GM23338 (cell line): ENCODE measurements at places on chromosomes 11 and 22.

GRCh38 chr22:50425179-50425916, 49.5 kb downstream of the SBF1 start:
- DNase-seq: no peak

- no peak for DNase-seq
These were observed 47.1 kb upstream of the CLDN5 start for GRCh38 chr22:19571207-19571795.

DNA sequence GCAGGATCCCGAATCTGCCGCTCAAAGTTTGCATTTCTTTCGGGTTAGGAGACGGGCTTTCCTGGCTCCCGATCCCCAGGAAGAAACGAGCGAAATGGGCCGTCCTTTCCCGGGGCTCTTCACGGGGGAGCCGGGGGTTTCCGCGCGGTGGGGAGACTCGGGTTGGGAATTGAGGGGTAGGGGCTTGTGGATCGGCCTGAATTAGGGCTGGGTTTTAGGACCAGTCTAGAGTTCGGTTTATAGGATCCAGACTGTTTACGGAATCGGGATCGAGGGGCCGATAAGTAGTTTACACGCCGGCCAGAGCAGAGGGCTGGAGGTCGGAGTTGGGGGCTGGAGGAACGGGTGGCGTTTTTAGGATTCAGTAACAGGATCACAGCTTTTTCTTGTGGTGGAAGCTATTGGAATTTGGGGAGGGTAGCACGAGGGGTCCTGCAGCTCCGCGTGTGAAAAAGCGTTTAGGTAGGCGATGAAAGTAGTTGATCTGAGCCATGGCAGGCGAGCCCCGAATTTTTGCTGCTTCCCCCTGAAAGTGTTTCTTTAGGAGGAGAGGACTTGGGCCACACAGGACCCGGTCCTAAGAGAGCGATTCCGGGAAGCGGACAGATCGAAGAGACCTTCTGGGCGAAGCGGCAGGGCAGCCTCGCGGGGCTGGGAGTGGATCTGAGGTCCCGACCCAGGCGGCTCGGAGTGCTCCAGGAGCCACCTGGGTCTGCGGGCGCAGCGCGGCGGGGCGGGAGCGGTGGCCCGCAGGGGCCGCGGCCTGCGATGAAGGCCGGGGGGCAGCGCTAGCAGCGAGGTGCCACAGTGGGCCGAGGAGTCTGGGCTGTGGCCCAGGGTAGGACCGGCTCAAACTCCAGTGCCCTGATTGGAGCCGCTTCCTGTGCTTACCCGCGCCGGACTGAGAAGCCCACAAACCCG, 1.6 kb downstream of the PKNOX2 start:
- DNase-seq: peak; percentile 60

DNA sequence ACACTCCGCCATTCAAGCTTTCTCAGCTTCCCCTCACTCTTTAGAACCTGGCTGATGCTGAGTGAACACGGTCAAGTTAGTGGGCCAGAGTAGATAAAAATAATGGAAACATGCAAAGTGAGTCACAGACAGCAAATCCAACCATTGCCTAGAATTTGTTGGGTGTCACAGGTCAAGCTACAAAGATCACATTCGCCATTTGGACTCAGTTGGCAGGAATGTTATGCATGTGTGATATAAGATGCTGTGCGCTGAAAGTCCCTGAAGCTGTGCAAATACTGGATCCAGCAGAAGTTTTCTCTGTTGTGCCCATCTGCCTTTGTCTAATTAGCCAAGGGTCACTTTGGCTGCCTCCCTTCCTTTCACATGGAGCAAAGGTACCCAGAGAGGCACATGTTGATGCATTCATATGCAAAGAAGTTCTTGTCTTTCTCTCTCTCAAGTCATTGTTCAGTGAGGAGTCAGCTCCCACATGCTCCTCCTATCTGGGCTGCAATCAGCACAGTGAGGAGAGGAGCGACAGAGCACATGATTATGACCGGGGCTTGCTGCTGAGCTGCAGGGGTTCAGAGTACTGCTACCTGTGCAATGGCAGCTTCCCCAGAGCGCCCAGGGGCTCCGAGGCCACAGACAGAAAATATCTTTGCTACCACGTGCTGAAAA, 39.7 kb downstream of the FLI1 start:
- peak; percentile 90 for DNase-seq

DNA sequence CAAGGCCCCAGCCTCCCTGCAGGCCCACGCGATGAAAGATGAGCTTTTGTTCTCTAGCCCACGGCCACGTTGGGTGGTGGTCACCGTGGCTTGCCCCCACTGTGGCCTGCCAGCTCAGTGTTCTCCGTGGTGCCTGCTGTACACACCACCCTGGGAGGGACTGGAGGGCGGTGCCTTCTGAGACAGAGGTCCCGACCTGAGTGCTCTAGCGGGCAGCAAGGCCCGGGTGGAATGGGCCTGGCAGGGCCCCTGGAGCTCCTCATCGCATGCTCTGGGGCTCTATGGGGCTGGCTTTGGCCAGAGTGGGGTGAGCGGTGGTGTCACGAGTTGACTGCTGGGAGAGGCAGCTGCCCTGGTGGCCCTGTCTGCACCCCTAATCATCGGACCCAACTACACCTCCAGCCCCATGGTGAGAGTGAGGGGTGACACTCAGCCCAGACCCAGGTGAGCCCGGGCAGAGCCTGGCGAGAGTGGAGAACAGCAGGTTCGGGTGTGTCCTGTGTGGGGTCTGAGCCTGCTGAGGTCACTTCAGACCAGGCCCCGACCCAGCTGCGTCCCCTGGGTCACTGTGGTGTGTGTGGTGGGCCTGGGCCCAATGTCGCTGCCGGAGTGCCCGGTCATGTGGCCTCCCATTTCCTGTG, 541.9 kb downstream of the TBC1D22A start:
- no peak for DNase-seq

- DNase-seq: no peak
These were observed 26.7 kb downstream of the SERGEF start for GRCh38 chr11:17986007-17986710.

GRCh38 chr22:17980638-17981051, 43.7 kb downstream of the MICAL3 start:
- no peak for DNase-seq

DNA sequence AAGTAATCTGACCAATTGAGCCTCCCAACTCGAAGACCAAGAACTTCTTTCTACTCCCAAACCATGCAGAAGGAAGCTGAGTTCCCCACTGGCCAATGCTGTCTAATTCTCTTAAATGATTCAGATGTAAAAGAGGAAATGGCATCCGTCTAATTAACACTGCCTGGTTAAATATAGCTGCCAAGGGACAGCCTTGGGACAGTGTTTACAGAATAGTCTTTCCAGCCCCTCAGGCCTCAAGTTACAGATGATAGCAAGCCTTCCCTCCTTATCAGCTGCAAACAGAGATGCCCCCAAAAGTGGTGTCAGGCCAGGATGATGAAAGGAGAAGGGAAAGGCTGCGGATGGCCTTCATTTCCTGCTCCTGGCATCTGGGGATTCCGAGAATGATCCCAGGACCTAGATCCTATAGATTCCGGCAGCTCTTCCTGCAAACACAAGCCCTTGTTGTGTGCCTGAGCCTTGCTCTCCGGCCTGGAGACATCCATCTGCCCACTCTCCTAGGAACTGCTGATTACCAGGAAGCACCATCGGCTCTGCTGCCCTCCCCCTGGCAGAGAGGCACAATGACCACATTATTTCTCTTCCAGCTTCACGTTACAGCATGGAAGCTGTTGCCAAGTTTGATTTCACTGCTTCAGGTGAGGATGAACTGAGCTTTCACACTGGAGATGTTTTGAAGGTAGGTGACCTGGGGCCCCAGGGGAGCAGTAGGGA, 13.5 kb upstream of the TMA7B start:
- no peak for DNase-seq

DNA sequence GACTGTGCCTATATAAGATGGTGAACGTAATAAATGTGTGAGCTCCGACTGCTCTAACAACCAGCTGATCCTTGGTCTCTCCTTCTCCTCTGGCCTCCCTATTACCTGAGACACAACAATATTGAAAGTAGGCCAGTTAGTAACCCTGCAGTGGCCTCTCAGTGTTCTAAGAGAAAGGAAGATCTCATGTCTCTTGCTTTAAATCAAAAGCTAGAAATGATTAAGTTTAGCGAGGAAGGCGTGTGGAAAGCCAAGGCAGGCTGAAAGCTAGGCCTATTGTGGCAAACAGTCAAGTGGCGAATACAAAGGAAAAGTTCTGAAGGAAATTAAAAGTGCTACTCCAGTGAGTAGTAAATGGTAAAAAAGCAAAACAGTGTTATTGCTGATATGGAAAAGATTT, 39.5 kb downstream of the HIPK3 start:
- DNase-seq: no peak

- DNase-seq: no peak
These were observed 214.1 kb downstream of the FAM76B start for GRCh38 chr11:95575517-95575916.

DNA sequence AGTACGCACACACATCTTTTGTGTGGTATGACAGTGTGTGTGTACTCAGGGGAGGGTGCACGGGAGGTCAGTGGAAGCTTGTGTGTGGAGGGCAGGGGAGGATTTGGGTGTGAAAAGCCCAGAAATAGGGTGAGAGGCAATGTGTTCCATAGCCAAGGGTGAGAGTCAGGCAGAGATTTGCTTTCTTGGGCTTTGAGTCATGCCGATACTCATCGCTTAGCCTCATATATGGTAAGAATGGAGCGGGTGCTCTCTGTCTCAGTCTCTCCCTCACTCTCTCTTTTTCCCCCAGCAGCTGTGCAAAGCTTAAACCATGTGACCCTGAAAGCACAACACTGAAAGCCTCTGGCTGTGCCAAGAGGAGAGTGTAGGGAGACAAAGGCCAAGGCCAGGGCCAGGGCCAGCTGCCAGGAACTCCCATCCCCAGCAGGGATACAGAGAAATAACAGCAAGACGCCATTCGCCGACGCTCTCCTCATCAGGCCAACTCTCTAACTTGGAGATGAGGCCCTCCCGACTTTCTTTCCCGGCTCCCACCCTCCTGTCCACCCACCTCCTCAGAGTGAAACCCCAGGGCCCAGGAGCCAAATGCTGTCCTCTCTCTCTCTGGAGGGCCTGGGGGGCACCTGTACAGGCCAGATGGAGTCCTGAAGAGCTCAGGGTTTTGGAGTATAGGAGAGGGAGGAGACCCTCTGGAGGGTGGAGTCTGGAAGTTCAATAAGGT, 20.3 kb upstream of the MICAL3 start:
- DNase-seq: no peak

- no peak for DNase-seq
These were observed 2.0 kb upstream of the CEP126 start for GRCh38 chr11:101912823-101913284.

- no peak for DNase-seq
These were observed 51.0 kb upstream of the BARX2 start for GRCh38 chr11:129324533-129325175.

DNA sequence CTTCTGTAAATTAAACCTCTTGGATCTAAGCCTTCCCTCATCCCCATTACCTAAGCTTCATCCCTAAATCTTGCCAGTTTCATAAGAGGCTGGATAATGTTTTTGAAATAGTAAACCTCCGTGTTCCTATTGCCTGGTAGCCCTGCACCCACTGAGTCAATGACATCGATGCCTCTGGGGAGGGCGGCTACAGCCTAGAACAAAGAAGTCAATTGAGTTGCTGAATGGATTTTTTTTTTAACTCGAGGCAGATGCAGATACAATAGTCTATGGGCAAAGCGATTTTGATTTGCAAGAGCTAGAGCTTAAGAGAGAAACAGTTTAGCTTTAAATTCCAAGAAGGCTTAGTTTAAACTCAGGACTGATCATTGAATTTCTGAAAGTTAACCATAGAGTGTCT, 121.3 kb downstream of the NECTIN1 start:
- no peak for DNase-seq

GRCh38 chr22:26474682-26475081, 8.9 kb downstream of the HPS4 start:
- no peak for DNase-seq

GRCh38 chr11:44927174-44927661, 23.5 kb downstream of the TP53I11 start:
- peak; percentile 96 for DNase-seq

GRCh38 chr22:44455151-44455962, 42.7 kb downstream of the RTL6 start:
- DNase-seq: no peak

- DNase-seq: no peak
These were observed 810 bp downstream of the ISX start for GRCh38 chr22:35066768-35067167.

GRCh38 chr22:50014053-50014501, 1.5 kb upstream of the IL17REL start:
- DNase-seq: no peak

- peak; percentile 52 for DNase-seq
These were observed 162.9 kb downstream of the DLG2 start for GRCh38 chr11:85464283-85464682.

DNA sequence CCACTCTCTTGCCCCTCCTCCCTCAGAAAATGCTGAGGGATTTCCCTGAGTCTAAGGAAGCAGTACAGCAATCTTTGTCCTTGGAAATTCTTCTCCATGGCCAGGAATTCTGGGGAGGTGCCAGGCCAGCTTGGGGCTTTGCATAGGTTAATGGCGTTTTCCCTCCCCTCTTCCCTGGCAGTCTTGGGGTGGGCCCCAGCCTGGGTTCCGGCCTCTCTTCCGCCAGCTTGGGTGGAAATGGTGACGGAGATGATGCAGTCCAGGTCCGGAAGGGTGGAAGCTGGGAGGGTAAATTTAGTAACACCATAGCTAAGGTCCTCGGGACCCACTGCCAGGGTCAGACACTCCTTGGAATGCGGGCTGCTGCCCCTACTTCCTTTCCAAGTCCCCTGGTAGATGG, 5.0 kb downstream of the PHLDB1 start:
- DNase-seq: peak; percentile 62

DNA sequence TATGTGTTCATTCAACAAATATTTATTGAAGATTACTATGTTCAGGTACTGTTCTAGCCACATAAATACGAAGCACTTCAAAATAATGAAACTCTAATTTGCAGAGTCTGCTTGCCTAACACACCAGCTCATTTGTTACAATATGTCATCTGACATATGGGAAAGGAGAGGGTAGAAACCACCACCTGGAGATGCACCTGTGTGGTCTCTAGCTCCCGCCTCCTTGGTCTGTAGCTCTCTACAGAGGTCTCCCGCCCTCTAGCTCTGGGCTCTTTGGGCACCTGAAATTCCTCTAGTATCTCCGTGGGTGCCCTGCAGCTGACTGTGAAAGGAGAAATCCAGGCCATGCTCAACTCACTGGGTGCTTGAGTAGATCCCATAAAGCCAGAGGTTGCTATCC, 51.4 kb upstream of the DBX1 start:
- DNase-seq: no peak

DNA sequence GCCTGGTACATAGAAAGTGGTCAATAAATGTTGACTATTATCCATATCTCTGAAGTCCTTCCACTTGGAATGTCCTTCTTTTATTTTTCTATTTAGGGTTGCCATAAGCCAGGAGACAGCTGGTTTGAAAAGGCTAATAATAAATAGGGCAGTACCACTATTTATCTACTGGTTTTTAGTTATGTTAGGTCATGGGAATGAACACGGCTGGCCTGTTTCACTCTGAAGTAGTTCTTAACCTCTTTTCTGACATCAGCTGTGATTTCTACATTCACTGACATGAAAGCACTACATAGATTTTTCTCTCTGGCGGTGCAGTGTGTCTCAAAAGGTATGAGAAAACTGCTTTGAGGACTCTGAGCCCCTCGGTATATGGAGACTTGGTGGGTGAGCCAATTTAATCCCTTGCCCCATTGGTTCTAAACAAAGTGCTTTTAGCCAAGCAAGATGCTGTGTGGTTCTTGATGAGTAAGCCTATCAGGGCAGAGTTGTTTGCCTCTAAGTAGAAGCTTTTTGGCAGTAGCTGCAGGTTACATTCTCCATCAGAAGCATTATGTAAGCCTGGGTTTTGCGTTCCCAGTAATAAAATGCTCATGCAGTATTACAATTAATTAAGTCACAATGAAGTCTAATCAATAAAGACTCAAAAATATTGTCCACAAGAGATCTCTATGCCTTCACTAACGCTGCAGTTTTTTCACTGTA, 48.7 kb upstream of the APOA1 start:
- no peak for DNase-seq

- DNase-seq: no peak
These were observed 34.9 kb downstream of the SYN3 start for GRCh38 chr22:33023153-33023827.
